T follicular helper cell (primary cell): ENCODE measurements at places on chromosomes 6 and 20.

DNA sequence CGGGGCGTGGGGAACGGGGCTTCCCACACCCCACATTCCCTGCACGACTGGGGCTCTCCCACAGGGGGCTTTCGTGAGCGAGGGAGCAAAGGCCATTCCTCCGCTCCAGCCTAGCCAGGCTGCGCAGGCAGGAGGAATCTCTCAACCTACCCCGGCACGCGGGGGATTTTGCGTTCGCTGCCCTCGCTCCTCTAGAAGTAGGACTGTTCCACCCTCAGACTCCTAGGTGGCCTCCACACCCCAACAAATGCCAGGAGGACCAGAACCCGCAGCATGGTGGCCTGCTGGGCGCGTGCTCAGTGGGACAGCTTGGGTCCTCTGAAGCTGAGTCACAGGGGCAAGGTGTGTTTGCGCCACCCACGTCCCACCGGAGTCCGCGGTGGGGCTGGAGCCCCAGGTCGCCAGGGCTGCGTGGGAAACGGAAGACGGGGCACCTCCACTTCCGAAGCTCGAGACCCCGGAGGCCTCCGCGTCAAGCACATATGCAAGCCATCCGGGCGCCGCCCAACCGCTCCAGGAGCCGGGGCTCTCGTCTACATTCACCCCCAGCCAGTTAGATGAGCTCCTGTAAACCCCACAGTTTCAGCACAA lies 1938.5 kb upstream of the DEFB115 start:
- no peak for DNase-seq

- DNase-seq = no peak
Measured at GRCh38 chr6:13113981-13114593, 214.2 kb downstream of the TBC1D7 start.

DNA sequence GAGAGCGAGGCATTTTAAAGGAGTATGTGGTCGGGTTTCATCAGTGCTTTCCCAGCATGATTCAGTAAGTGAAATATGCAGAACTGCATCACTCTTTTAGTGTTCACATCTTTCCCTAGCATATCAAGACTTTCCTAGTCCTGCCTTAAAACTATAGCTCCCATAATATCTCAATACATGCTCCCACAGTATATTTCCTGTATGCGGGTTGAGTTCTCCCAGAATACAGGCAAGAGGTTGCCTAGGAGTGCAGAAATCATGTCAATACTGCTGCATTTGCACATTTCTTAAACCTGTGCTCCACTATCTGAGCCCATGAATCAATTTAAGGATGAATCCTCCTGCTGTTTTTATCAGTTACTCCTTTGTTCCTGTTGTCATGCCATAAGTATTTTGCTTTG lies 386.6 kb upstream of the SLC35B3 start:
- no peak for DNase-seq

GRCh38 chr6:16712931-16713484 lies 48.3 kb downstream of the ATXN1 start:
- no peak for DNase-seq

- DNase-seq = no peak
Measured at GRCh38 chr6:109060571-109060970, 34.1 kb downstream of the SESN1 start.

GRCh38 chr6:136793363-136793762 lies 1.1 kb upstream of the MAP3K5 start:
- DNase-seq = no peak

GRCh38 chr6:116409756-116410155 lies 39.0 kb downstream of the DSE start:
- DNase-seq = no peak

GRCh38 chr6:53441035-53441493 lies 92.3 kb upstream of the ELOVL5 start:
- no peak for DNase-seq

GRCh38 chr6:157665180-157665579 lies 157.9 kb upstream of the SNX9 start:
- DNase-seq = no peak

GRCh38 chr20:63885264-63886053 lies 9.5 kb upstream of the DNAJC5 start:
- DNase-seq = no peak

DNA sequence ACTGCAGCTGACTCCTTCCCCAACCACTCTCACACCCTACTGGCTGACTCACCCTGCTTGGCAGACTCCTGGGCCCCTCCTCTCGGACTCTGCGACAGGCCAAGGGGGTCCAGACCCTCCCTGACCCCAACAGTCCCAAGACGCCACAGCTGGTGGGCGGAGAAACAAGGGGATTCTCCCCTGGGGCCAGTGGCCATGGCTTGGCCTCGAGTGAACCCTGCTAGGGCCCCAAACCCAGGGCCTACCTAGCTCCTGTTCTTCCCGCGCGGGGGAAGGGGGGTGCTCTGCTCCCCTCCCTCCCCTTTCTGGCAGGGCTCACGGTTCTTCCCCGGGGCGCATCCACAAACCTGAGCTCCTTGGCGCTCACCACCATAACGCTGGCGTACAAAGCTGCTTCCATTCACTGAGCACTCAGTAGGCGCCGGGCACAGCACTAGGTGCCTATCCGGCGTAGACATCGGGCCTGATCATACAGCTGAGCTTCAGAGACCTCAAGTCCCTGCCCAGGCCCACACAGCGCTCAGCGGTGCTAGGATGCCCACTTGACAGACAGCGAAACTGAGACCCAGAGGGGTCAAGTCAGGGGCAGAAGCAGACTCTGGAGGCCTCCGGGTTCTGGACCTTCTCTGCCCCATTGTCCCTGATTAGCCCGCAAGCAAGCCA lies 597 bp downstream of the ADA start:
- no peak for DNase-seq

- no peak for DNase-seq
Measured at GRCh38 chr6:48998574-48998973, 464.5 kb downstream of the MMUT start.

- no peak for DNase-seq
Measured at GRCh38 chr6:32971242-32971580, 2.8 kb downstream of the BRD2 start.

DNA sequence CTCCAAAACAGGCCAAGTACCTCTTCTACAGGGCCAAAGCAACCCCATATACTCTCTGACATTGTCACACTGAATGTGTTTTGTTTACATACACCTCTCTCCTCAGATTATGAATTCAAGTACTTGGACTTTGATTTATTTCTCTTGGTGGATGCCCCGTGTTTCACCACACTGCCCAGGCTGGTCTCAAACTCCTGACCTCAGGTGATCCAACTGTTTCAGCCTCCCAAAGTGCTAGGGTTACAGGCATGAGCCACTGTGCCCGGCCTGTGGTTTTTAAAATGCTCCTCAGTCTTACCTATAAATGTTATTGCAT lies 16.1 kb downstream of the CSNK2A1 start:
- no peak for DNase-seq

GRCh38 chr20:47669489-47669888 lies 115.8 kb downstream of the SULF2 start:
- no peak for DNase-seq

DNA sequence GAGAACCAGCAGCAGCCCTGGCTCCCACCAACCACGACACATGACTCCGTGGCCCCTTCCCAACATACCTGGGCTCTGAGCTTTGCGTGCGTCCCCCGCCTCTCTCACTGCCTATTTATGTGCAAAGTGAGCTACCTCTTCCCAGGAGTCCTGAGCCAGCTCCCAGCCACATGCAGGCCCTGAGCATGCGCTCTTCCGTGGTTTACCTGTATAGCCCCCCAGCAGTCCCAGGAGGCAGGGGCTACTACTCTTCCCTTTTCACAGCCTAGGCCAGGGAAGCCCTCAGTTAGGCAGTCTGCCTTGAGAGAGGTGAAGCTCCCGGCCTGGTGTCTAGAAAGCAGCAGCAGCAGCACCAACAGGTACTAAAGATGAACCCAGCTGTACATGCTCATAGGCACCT lies 114.8 kb upstream of the CDYL start:
- no peak for DNase-seq

- no peak for DNase-seq
Measured at GRCh38 chr20:62694868-62695267, 13.8 kb upstream of the NTSR1 start.

- no peak for DNase-seq
Measured at GRCh38 chr6:38088829-38089228, 269.3 kb downstream of the ZFAND3 start.

- DNase-seq = no peak
Measured at GRCh38 chr6:149482545-149483333, 2.1 kb downstream of the ZC3H12D start.

DNA sequence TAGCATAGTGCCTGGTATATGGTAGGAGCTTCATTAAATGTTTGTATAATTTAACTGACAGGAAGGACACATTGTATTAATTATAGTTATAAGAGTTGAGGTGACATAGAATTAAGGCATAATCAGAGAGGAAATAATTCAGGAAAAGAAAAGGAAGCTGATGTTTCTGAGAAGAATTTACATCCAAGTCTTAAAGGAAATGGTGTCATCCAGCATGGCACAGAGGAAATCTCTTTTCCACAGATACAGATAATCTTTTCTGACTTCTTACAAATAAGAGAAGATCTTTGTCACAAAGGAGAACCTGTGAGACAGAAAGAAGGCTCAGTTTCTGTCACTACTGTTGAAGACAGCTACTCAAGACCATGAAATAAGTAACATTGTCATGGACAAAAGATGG lies 222.5 kb downstream of the GJA1 start:
- no peak for DNase-seq

DNA sequence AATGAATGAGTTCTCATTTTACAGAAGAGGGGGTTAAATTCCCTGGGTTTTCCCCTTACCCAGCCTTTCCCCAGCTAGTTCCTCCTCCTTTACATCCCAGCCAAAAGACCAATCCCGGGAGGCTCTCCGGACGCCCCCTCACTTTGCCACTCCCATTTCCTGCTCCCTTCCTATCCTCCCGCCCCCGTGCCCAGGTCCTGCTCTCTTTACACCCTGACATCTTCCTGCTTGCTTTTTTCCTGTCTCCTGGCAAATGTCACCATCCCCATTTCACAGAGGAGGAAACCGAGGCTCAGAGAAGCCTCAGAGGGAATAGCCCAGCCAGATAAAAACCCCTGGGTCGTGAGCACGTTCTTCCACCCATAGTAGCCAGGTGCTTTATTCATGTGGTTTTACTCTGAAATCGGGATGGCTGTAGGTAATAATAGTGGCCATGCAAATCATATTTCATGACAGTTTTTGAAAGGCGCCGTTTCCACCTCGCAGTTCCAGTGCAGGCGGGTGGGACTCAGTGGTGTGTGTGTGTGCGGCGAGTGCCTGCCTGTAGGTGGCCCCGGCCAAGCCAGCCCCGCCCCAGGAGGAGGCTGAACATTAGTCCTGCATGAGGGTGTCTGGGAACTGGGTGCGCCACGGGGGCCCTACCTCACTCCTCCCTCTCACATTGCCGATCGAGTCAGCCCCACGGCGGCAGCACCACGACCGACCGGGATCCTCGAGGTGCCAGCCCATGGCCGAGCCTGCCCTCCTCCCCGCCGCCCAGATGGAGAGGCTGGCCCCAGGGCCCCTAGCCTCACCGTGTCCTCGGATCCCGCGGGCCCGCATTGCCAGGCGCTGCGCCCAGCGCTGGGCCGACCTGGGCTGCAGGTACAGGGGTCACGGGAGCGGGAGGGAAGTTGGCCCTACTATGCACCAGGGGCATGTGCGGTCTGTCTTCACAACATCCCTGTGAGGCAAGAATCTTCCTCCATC lies at the start of gene ARHGAP40:
ARHGAP40 (plus strand) TSS at position 594 of the 969 bp plus-strand sequence.
- no peak for DNase-seq

DNA sequence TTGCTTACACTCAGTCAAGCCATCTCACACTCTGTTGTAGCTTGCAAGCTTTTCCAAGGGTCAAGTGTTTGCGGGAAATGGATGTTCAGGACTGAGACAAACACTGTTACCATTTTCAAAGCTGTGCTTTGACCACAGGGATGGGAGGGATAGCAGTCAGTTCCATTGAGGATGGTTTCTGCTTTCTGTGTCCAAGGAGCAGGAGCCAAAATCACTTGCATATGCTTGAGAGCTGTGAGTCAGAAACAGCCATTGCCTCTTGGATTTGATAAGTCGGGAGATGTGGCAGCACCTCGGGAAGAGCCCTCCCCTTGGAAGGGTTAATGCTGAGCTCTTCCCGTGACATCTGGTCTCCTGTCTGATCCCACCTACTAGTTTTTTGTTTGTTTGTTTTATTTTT lies 85.2 kb downstream of the TCP11 start:
- DNase-seq = no peak

DNA sequence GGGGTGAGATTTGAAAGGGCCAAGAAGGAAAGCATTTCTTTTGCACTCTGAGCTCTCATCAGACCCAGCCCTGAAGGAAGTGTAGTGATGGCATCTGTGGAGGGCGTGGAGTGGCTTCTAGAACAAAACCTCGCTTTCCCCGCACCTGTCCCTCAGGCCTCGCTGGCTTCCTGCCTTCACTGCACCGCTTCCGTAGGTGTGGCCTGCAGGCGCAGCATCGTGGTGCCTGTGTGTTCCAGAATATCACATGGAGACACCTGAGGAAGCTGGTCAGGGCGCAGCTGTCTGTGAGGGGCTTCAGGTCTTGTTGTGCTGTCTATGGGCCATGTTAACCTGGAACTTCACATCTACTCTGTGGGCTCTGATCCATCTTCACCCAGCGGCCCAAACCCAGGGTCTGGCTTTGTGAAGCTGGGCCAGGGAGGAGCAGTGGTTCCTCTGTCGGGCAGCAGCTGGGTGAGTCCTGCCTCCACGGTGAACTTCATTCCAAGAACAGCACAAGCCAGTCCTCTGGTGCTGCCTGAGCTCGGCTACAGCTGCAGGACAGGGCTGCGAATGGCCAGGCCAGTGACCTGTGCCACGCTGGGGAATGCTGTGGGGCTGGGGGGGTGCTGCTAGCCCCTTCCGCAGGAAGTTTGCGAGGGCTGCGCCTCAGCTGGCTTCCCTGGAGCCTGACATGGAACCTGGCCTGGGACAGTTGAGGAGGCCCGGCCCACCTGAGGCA lies 40.9 kb downstream of the DSTN start:
- peak; percentile 43 for DNase-seq

DNA sequence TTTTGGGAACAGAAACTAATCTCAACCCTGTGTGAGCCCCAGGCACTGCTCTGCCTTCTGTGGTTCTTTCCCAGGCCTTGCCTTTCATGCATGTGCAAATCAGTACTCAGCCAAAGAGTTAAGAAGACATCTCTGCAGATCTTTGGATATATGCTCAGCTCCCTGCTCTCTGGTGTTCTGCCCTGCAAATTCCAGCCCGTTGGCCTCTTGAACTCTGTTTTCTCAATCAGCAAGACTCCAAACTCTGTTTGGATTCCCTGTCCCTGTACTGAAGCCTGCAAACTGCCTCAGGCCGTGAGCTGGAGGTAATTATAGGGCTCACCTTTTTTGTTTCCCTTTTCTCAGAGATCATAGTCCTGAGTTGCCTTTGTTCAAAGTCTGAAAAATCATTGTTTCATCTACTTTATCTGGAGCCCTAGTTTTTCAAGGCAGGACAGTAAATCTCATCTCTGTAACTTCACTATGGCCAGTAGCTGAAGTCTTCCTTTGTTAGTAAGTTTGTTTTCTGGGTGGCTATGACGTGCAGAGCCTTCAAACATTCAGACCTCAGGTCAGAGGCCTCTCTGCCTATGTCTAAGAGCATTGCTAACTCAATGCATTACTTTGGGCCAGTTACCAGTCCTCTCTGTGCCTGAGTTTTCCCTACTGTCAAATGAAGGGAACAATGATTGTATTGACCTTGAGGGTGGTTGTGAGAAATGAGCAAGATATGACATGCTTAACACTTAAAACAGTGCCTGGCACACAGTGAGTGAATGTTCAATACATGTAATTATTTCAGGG lies 15.9 kb upstream of the MDFI start:
- DNase-seq = no peak
